ENCODE measurements at places on chromosomes 2 and 18.

DNA sequence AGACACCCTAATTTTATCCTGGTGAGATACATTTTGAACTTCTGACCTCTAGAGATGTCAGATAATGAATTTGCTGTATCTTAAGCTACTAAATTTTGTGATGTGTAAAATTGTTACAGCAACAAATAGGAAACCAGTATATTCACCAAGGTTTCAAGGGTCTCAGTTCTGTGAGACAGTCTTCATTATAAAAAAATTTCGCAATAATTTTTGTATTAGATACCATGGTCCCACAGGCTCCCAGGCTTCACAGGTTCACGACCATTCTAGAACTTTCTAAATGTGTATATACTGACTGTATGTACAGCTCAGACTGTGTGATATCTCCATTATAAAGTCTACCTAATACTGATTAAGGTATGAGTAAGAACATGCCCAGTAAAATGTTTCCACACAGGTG, 181.4 kb downstream of the ZNF804A start:
- DNase-seq = no peak

DNA sequence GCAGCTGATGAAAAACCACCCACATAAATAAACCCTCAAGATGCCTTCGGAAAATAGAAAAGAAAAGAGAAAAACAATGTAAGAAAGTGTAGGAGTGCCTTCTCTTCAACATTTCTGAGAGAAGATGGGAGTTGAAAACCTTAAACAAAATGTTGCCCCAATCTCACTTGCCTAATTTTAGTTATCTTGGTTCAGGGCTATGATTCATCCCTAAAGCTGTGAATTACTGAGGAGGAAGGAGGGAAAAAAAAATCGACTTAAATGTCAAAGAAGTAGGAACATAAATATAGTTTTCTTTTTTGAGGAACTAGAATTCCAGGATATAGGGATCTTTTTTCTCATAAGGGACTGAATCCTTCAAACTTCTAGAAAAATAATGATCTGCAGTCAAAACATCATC, 360.3 kb downstream of the TGIF1 start:
- no peak for DNase-seq

GRCh38 chr2:154097833-154098398, 226.2 kb downstream of the GALNT13 start:
- no peak for DNase-seq

GRCh38 chr2:58540681-58541080, 299.6 kb upstream of the FANCL start:
- no peak for DNase-seq

GRCh38 chr2:120607506-120607905, 128.2 kb upstream of the GLI2 start:
- DNase-seq = no peak

- no peak for DNase-seq
These were observed 116.4 kb downstream of the CHN1 start for GRCh38 chr2:174888646-174889271.

- no peak for DNase-seq
These were observed 18.7 kb downstream of the DYSF start for GRCh38 chr2:71472019-71472418.

GRCh38 chr18:10892786-10893185, 256.6 kb downstream of the PIEZO2 start:
- no peak for DNase-seq

- no peak for DNase-seq
These were observed 117.1 kb upstream of the BOD1L2 start for GRCh38 chr18:57029761-57030160.

- no peak for DNase-seq
These were observed 21.7 kb upstream of the UGP2 start for GRCh38 chr2:63819765-63820717.

- no peak for DNase-seq
These were observed 47.6 kb upstream of the TMEM87B start for GRCh38 chr2:112007493-112007892.

DNA sequence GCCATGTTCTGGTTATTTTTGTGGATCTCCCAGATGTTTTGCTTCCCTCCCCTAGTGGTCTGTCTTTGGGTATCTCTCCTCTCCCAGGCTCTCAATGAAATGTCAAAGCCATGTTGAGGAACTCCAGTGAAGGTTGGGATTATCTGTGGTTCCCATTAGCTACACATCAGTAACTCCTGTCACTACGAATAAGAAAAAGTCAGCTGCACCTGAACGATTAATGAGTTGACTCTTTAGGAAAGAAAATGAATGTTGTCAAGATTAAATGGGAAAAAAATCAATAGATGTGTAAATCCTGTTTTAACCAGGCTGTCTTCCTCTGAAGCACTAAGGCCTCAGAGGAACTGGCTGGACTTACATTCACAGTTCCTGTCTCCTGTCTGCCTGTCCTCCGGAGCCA, 94.0 kb upstream of the DAPL1 start:
- DNase-seq = no peak

DNA sequence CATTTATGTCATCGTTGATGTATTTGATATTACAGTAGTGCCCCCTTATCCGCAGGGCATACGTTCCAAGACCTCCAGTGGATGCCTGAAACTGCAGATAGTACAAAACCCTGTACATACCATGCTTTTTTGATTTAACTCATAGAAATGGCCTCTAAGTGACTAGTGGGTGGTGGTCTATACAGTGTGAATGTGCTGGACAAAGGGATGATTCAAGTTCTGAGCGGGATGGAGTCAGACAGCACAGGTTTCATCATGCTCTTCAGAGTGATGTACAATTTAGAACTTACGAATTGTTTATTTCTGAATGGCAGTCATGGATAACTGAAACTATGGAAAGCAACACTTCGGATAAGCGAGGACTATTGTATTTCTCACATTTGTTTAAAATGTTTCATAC, 473.1 kb upstream of the FANCL start:
- no peak for DNase-seq

DNA sequence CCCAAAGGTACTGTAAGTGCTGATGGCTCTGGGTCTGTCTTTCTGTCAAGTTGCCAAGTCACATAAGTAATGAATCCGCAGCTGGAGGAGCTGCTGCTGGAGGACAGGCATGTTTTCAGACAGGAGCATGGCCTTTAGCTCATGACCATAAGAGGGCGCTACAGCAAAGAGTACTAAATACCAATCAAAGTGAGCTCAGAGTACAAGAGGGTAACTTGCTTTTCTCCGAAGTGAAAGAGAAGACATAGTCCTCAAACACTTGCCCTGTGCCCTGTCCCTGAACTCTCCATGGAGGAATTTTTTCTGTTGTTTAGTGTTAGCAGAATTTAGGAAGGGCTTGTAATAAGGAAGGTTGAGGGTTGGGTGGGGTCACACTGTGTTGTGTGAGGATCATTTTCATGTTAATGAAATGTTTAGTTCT, 58.0 kb upstream of the EML6 start:
- DNase-seq = no peak

DNA sequence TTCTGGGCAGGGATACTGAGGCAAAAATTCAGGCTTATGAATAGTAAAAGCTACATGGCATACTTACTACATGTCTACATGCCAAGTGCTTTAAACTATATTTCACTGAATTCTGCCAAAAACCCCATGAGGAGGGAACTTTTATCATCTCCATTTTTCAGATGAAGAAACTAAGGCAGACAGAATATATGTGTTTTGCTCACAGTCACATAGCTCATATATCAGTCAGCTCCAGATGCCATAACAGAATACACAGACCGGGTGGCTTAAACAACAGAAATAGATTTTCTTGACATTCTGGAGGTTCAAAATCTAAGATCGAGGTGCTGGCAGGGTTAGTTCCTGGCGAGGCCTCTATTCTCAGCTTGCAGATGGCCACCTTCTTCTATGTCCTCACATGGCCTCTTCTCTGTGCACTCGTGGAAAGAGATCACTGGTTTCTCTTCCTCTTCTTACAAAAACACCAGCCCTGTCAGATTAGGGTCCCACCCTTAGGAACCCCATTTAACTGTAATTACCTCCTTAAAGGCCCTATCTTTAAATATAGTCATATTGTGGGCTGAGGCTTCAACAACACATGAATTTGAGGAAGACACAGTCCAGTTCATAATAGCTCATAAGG, 27.1 kb upstream of the CREB1 start:
- DNase-seq = no peak

GRCh38 chr2:166468124-166469024, 25.7 kb downstream of the SCN7A start:
- no peak for DNase-seq

DNA sequence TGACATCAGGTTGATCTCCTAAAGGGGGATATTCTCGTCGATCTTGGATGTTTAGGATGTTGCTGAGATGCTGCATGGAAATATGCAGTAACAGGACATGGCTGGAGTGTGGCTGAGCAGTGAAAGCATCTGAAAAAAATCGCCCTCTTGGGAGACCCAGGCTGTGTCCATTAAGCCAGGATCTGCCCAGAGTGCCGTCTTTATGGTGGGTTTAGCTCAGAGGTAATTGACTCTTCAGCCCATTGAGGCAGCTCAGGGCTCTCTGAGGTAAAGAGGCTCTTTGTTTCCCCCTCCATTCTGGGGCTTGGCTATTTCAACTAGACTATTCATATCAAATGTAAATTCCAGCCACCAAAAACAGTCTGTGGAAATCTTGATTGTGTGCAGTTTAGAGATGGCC, 26.5 kb downstream of the OSBPL6 start:
- no peak for DNase-seq

- DNase-seq = no peak
These were observed 84.8 kb upstream of the BCL2L11 start for GRCh38 chr2:111035830-111036441.

- no peak for DNase-seq
These were observed 797.4 kb downstream of the CNTNAP5 start for GRCh38 chr2:124822516-124822915.

DNA sequence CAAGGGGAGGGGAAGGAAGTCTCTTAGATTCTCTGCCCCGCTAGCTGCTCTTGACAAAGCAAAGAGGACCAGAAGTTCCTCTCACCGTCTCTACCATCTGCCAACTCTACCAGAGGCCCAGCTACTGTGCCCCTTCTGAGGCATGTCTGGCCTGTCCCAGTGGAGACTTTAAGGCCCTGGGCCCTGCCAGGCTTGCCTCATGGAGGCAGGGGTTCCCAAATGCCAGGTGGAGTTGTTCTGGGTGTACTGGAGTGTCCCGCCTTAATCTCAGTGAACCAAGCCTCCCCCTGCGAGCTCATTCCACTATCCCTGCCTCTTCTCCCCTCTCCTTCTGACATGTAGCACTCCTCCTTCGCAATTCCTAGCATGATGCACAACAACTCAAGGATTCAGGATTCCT, 2.2 kb downstream of the HOXD12 start:
- DNase-seq = no peak

DNA sequence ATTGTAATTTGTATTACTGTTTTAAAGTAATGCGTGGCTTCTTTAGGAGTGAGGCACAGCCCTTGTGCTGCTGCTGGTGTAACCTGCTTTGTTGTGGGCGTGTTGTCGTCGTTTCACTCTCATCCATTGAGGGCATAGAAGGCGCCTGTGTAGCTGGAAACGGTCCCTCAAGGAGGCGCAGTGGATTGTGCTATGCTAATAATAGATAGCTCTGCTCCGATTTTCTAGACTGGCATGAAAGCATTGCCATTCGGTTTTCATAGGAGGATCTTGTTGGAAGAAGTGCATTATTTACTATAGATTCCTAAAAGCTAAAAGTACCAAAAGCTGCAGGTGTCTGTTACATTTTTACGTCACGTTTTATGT, 17.9 kb downstream of the RAB12 start:
- no peak for DNase-seq
